Activated CD8-positive, alpha-beta T cell treated with anti-CD3 and anti-CD28 coated beads for 36 hours (primary cell): ENCODE measurements at places on chromosomes 7 and 10. TPM values are rescaled to one million over a fixed set of nuclear protein-coding genes. Genes with fewer than 3 reads are reported as not detected.

The CRHR2 gene
- not detected for total RNA-seq

GRCh38 chr10:95493862-95494261 lies 67.3 kb downstream of the SORBS1 start:
- no peaks in the 10 kb centered on the region for H3K4me1 ChIP-seq
- no peaks in the 10 kb centered on the region for H3K27me3 ChIP-seq
- H3K36me3 ChIP-seq = no peaks in the 10 kb centered on the region

GRCh38 chr7:90387470-90388240 lies 15.6 kb upstream of the CLDN12 start:
- no peak overlapping the region for H3K27ac ChIP-seq
- H3K4me3 ChIP-seq = no peak overlapping the region
- DNase-seq = no peak

DNA sequence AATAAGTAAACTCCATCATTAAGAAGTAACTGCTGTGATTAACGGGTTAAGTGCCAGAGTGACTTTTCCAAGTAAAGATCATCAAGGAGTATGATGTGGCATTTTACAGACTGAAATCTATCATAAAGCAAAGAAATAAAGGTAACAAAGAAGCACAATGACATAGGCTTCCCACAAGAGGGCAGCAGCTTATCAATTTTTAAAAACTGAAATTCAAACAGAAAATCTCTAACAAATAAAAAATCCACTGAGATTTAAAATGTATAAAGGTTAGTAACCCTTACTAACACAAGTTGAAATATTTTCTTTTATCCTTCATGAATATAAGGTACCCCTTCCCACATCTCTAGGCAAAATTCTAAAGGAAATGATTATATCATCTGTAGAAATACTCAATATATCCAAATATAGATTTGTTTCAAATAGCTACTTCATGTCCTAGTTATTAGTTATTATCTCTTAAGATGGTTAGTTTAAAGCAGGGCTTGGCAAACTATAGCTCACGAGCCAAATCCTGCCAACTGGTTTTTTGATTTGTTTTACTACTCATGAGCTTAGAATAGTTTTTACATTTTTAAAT lies 29.2 kb downstream of the FAM3C start:
- peaks cover 24% of the 10 kb centered on the region for H3K4me1 ChIP-seq
- H3K36me3 ChIP-seq = peaks cover 36% of the 10 kb centered on the region
- no peak overlapping the region for H3K27ac ChIP-seq

DNA sequence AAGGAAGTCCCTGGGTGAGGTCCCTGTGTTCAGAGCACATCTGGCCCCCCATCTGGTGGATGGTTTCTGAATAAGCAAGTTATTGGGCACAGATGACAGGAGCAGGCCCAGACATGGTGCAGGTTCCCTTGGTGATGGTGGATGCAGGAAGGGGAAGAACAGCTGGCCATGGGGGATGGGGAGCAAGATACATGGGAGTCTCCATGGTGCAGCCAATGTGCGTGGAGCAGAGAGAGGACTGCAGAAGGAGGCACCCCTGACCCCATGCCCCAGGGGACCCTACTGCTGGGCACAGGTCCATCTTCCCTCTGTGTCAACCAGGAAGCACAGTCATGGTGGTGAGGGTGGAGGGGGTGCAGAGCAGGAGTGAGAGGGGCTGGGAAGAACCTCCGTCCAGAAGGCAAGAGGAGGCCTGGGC lies 43.8 kb upstream of the RABGEF1 start:
- no peak overlapping the region for H3K27ac ChIP-seq
- no peak overlapping the region for H3K4me3 ChIP-seq
- no peaks in the 10 kb centered on the region for H3K27me3 ChIP-seq
